ENCODE measurements at places on chromosomes 4 and X.

DNA sequence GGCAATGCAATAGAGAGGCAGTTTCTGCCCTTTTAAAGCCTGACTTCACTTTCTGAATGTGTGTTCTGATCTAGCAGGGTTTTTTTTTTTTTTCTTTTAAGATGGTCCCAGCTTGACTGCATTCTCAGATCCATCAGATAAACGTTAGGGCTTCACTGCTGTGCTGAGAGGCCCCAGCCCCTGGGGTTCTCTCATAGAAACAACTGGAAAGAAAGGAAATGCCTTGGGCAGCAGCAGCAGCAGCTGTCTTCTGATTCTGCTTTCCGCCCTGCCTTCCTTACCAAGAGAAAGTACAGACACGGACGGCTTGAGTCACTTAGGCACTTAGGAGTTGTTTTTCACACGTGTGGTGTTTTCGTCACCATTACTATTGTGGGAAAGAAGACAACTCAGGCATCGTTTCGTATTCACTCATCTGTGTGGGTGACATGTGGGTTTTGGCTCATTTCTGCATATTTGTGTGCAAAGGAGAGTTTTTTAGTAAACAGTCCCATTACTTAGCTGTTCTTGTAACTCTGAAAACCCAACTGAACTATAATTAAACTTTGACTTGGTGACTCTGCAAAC lies 172.0 kb downstream of the PTTG2 start:
- peak; percentile 83 for DNase-seq

DNA sequence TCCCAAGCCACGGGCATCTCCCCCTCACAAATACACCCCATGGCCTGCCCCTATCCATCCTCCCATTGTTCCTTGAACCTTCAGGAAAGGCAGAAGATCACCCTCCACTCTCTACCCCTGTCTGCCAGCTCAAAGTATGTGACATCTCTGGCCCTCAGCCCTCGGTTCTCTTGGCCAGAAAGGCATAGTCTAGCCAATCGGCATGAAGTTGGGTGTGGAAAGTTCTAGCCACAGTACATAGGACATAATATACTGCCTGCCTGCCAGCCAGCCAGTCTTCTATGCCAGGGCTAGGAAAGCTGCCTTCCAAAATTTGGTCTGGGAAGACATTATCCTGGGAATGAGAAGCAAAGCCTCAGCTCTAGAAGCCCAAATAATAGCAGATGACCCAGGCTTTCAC lies 3.2 kb upstream of the PLP1 start:
- DNase-seq = no peak

- no peak for DNase-seq
These were observed 7.0 kb upstream of the HNRNPD start for GRCh38 chr4:82380831-82381230.

- DNase-seq = no peak
These were observed 24.0 kb upstream of the PHKA2 start for GRCh38 chrX:19007868-19008267.
